ENCODE measurements at places on chromosomes 7 and 10.

- no peak overlapping the region for H3K4me3 ChIP-seq
- no peaks in the 10 kb centered on the region for H3K27me3 ChIP-seq
- H3K36me3 ChIP-seq = no peaks in the 10 kb centered on the region
- H3K4me1 ChIP-seq = no peaks in the 10 kb centered on the region
- DNase-seq = no peak
These were observed 41.1 kb downstream of the CPVL start for GRCh38 chr7:29105191-29105590.

DNA sequence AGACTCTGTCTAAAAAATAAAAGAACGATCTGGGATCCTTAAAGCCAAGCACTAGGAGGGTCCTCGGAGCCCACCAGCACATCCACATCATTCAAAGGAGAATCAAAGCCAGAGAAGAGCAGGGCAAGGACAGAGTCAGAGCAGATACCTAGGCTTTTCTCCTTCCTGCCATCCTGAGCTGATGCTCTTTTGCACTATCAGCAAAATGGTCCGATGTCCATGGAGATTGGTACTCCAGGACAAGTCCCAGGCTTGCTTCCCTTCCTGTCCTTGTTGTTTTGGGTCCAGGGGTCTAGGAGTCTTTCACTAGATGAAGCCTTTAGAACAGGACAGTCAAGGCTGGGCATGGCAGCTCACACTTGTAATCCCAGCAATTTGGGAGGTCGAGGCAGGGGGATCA, 58.0 kb upstream of the ELN start:
- no peak overlapping the region for H3K27ac ChIP-seq
- no peaks in the 10 kb centered on the region for H3K36me3 ChIP-seq
- H3K4me1 ChIP-seq = no peaks in the 10 kb centered on the region
- H3K27me3 ChIP-seq = no peaks in the 10 kb centered on the region
- no peak overlapping the region for H3K4me3 ChIP-seq

DNA sequence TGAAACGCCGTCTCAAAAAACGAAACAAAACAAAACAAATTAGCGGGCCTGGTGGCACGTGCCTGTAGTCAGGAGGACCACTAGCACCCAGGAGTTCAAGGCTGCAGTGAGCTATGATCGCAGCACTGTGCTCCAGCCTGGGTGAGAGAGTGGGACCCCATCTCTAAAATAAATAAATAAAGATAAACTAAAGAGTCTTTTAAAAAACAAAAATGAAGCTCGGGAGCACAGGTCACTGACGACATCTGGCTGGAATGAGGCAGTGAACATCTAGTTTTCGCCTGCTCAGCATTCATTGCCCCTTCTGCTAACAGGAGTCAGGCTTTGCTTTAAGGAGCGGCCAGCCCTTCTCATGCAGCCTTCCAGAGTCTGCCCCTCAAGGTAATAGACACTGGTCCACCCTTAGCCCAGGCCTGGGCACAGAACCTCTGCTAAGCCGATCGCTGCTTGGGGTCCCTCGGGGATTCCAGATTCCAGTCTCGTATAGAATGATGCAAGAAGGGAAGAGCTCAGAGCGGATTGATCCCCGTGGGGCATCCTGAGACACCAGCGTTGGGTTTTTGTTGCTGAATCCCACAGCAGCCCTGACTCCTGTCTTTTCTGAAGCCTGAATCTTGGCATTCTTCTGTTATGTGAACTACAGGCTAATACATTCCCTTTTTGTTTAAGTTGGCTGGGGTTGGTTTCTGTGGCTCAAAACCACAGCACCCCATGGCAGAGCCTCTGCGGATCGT, 14.2 kb upstream of the FOXK1 start:
- peaks cover 14% of the 10 kb centered on the region for H3K4me1 ChIP-seq
- peak; percentile 98 for DNase-seq
- H3K27ac ChIP-seq = peak overlapping the region; percentile 73
- no peaks in the 10 kb centered on the region for H3K27me3 ChIP-seq

DNA sequence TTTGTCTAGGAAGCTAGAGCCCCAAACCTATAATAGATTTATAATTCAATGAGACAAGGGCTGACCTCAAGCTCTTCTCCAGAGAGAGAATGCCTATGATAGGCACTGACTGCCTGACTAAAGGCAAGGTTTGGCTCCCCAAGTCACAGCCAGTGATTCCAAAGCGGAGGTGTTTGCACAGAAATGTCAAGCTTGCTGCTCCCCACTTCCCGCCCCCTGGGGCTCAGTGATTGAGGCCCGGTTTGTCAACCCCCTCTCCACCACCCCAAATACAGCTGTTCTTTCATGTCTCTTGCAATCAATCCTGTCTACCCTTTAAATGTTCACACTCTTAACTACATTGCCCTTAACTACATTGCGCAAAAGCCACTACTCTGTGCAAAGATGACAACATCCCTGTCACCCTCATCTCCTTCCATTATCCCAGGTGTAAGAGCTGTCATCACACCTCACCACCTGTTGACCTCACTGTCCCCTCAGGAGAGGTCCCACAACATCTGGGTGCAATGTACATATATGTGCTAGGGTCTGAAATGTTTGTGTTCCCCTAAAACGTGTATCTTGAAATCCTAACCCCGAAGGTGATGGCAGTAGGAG, 58.0 kb downstream of the NUDCD3 start:
- no peak overlapping the region for H3K27ac ChIP-seq
- H3K4me1 ChIP-seq = no peaks in the 10 kb centered on the region
- no peak for DNase-seq
- H3K27me3 ChIP-seq = no peaks in the 10 kb centered on the region
- peaks cover 3% of the 10 kb centered on the region for H3K36me3 ChIP-seq
- H3K4me3 ChIP-seq = no peak overlapping the region

DNA sequence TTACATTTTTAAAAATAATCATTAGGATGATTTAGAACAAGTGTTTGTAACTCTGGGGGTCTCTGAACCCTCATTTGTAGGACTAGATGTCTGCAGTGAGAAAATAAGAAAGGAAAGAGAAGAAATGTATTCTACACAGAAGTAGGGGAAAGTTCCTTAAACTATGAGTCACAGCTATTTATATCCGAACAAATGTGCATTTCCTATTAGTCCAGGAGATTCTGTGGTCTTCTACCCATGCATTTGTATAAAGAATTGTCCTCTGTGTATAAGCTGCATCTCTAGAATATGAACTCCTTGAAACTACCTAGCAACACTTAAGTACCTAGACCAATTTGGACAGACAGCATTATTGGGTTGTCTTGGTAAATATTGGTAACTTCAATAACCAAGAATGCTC, 15.9 kb upstream of the CD36 start:
- DNase-seq = peak; percentile 74
- H3K36me3 ChIP-seq = no peaks in the 10 kb centered on the region
- H3K4me3 ChIP-seq = no peak overlapping the region
- H3K4me1 ChIP-seq = peaks cover 2% of the 10 kb centered on the region

- no peak overlapping the region for H3K4me3 ChIP-seq
- no peaks in the 10 kb centered on the region for H3K36me3 ChIP-seq
- H3K27ac ChIP-seq = no peak overlapping the region
- no peak for DNase-seq
These were observed 25.0 kb downstream of the C10orf105 start for GRCh38 chr10:71694567-71694968.

GRCh38 chr7:24728503-24729364, 28.5 kb downstream of the GSDME start:
- H3K4me3 ChIP-seq = no peak overlapping the region
- H3K27me3 ChIP-seq = no peaks in the 10 kb centered on the region
- H3K4me1 ChIP-seq = peaks cover 14% of the 10 kb centered on the region

GRCh38 chr7:27689591-27690164, 27.0 kb upstream of the HIBADH start:
- H3K27me3 ChIP-seq = no peaks in the 10 kb centered on the region
- DNase-seq = no peak
- H3K27ac ChIP-seq = no peak overlapping the region
- no peaks in the 10 kb centered on the region for H3K36me3 ChIP-seq

DNA sequence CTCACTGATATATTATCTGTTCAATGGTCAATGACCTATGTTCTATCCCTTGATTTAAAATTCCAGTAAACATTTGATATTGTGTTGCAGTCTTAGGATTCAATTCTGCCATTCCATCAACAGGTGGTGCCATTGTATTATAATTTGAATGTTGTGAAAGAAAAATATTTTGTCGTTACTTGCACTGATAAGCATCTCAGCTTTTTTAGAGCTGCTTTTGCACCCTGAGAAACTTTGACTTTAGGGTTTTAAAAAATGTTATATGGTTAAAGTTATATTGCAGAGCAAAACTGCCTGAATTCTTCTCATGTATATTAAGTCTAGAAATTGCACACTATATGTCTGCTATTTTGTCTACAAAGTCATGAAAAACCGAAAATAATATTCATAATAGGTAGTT, 18.8 kb upstream of the MINDY3 start:
- no peaks in the 10 kb centered on the region for H3K4me1 ChIP-seq
- H3K27ac ChIP-seq = no peak overlapping the region
- H3K36me3 ChIP-seq = no peaks in the 10 kb centered on the region
- peaks cover 4% of the 10 kb centered on the region for H3K27me3 ChIP-seq

GRCh38 chr7:46745707-46746090, 824.6 kb upstream of the IGFBP3 start:
- no peaks in the 10 kb centered on the region for H3K4me1 ChIP-seq
- no peaks in the 10 kb centered on the region for H3K27me3 ChIP-seq
- DNase-seq = peak; percentile 36
- H3K27ac ChIP-seq = no peak overlapping the region
- H3K4me3 ChIP-seq = no peak overlapping the region

DNA sequence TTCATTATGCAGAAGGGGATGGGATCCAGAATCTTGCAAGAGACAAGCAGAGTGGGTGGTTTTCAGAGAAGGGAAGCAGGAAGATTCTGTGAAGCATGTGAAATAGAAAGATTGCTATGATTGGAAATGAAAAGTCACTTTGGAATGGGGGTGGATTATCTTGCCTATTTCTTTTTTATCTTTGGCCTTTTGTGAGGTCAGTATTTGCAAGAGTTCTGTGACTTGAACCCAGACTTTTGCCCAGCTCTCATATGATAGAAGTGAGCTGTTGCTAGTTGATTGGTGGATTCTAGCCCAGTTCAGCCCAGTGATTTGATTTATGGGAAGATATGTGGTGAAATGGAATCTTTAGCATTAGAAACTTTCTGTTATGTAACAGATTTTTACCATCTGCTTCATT, 17.1 kb downstream of the ENTPD7 start:
- peaks cover 7% of the 10 kb centered on the region for H3K36me3 ChIP-seq
- no peaks in the 10 kb centered on the region for H3K27me3 ChIP-seq
- no peak overlapping the region for H3K4me3 ChIP-seq
- peak; percentile 79 for DNase-seq

- no peak overlapping the region for H3K4me3 ChIP-seq
- no peak for DNase-seq
- H3K27me3 ChIP-seq = no peaks in the 10 kb centered on the region
- no peak overlapping the region for H3K27ac ChIP-seq
These were observed 268.3 kb downstream of the SNX13 start for GRCh38 chr7:17671956-17672355.

DNA sequence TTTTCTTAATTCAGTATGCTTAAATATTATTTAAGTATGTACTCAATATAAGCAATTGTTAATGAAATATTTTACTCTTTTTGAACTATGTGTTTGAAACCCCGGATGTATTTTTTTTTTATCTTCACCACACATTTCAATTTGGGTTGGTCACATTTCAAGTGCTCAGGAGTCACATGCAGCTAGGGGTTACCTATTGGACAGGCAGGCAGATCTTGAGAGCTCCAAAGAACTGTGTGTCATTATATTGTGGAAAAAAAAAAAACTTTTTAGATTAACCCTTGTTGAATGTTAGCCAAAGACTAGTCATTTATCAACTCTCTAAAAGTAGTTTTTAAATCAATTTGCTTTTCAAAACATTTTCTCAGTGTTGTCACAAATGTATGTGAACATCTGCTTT, 37.2 kb downstream of the IKZF1 start:
- no peaks in the 10 kb centered on the region for H3K4me1 ChIP-seq
- DNase-seq = no peak
- H3K4me3 ChIP-seq = no peak overlapping the region
- H3K36me3 ChIP-seq = no peaks in the 10 kb centered on the region
- H3K27ac ChIP-seq = no peak overlapping the region

GRCh38 chr10:50585921-50586739, 37.6 kb downstream of the SGMS1 start:
- no peak overlapping the region for H3K27ac ChIP-seq
- H3K4me1 ChIP-seq = no peaks in the 10 kb centered on the region
- H3K4me3 ChIP-seq = no peak overlapping the region
- no peaks in the 10 kb centered on the region for H3K36me3 ChIP-seq
- no peaks in the 10 kb centered on the region for H3K27me3 ChIP-seq

- H3K36me3 ChIP-seq = no peaks in the 10 kb centered on the region
- no peak overlapping the region for H3K27ac ChIP-seq
- no peaks in the 10 kb centered on the region for H3K4me1 ChIP-seq
- H3K4me3 ChIP-seq = no peak overlapping the region
- no peaks in the 10 kb centered on the region for H3K27me3 ChIP-seq
- DNase-seq = no peak
These were observed 78.2 kb downstream of the NKX6-2 start for GRCh38 chr10:132707776-132708171.

- DNase-seq = no peak
- no peaks in the 10 kb centered on the region for H3K4me1 ChIP-seq
- H3K36me3 ChIP-seq = no peaks in the 10 kb centered on the region
- H3K27me3 ChIP-seq = no peaks in the 10 kb centered on the region
- H3K27ac ChIP-seq = no peak overlapping the region
These were observed 26.4 kb downstream of the CHST15 start for GRCh38 chr10:124066781-124067714.

Data from fibroblast of lung (primary cell).